ENCODE measurements at places on chromosomes 5 and 9.

DNA sequence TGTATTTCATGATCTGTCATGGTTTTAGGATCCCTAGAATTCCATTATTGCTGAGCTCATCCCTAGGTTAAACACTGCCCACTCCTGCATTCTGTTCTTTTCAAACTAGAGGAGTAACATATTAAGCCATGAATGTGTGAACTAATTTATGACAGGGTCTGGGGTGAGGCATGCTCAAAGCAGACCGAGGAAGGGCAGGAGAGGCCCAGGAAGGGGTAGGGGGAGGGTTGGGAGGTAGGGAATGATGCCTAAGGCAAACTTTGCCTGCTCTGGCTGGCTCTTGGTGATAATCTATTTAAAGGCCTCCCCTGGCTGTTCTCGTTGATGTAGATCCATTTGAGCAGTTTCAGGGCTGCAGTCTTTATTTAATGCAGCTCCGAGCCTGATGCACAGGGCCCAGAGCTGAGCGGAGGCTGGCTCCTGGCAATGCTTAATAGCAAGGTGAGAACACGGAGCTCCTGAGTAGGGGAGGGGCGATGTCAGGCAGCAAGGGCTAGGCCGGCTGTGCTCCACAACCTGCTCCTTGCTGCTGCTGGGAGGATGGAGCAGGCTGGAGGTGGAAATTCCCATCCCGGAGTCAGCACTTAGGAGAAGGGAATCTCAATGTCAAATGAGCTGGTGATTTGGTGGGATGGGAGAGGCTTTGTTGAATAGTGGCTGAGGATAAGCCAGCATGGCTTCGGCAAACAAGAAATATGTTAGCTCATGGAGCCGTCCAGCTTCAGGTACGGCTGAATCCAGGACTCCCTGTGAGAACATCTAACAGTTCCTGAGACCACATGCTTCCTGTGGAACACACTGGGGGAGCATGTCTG, 73.2 kb upstream of the UNC5A start:
- DNase-seq, result no peak

DNA sequence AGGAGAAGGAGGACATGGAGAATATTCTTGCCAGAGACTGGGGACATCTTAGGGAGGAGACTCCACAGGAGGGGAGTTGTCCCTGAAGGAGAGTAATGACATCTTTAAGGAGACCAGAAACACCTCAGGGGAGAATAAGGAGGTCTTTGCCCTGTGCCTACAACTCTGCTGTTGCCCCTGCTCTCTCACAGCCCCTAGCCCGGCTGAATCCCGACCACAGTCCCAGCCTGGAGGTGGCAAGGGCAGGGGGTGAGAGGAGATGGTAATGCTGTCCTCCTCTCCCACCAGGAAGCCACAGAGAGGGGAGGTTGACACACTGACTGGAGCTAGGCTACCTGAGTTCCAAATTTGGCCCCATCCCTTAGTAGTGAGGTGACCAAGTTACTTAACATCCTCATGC, 30.2 kb upstream of the ENHO start:
- DNase-seq, result no peak

DNA sequence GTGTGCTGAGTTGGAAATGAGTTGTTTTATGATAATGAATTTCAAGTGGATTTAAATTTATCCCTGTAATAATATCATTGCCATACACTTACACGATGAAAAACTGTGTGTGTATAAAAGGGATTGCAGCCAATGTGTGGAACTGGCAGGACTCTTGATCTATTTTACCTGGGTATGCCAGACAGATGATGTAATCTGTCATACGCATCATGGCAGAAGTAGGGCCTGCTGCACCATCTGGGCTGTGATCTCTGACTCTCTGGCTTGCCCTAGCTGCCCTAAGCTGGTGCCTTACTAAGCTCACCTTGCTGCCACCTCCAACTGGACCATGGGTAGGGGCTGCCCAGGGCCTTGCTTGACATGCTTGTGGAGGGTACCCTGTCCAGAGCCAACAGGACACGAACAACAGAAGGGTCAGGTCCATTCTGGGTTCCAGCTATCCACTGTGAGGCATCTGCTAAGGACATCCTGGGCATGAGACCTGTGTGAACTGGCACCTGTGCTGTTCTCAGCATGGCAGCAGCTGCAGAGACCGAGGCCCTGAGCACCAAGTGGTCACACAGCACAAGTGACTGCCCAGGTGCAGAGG, 184.2 kb downstream of the FSTL4 start:
- no peak for DNase-seq

- peak; percentile 66 for DNase-seq
These were observed 161.9 kb downstream of the MAPKAP1 start for GRCh38 chr9:125544988-125545651.

GRCh38 chr9:91643481-91644077, 219.9 kb upstream of the NFIL3 start:
- DNase-seq, result no peak

DNA sequence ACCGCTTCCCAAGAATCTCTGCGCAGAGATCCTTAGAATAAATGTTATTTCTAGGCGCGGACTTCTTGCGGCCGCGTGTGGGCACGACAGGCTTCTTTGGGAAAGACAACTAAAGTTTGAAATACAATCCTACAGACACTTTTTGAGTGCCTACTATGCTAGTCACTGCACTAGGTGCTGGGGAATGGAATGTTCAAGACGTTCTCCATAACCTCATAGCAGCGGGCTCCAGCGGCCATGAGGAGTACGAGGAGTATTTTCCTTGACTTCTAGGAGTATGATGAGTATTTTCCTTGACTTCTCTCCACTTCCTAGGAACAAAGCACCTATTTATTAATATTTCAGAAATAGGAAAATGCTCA, 636 bp upstream of the PWWP2A start:
- no peak for DNase-seq
